ENCODE measurements at places on chromosomes 5 and 9.

GRCh38 chr5:108326982-108327381 is 54.9 kb downstream of the FBXL17 start:
- no peak for DNase-seq

- no peak for DNase-seq
Observed at GRCh38 chr9:87245271-87245670, 252.4 kb upstream of the DAPK1 start.

DNA sequence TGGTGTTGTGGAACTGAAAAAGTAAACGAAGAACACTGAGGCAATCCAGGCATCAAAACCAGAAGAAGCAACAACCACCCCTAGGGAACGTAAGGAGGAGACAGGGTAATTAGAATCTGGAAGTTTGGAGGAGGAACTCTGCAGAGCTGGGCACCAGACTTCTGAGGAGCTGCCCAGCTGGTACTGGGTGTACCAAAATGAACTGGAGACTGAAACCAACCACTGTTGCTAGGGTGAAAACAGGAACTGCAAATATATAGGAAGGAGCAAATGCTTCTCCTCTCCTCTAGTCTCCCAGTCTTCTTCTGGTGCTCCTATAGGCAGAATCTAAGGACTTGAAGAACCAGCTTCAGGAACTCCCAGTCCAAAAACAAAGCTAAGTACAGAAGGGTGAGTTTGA is 189.8 kb downstream of the ELAVL2 start:
- no peak for DNase-seq

- no peak for DNase-seq
Observed at GRCh38 chr9:98187926-98188325, 4.5 kb downstream of the CORO2A start.

GRCh38 chr5:91383956-91384300 is 811 bp upstream of the ARRDC3 start:
- DNase-seq, result no peak

DNA sequence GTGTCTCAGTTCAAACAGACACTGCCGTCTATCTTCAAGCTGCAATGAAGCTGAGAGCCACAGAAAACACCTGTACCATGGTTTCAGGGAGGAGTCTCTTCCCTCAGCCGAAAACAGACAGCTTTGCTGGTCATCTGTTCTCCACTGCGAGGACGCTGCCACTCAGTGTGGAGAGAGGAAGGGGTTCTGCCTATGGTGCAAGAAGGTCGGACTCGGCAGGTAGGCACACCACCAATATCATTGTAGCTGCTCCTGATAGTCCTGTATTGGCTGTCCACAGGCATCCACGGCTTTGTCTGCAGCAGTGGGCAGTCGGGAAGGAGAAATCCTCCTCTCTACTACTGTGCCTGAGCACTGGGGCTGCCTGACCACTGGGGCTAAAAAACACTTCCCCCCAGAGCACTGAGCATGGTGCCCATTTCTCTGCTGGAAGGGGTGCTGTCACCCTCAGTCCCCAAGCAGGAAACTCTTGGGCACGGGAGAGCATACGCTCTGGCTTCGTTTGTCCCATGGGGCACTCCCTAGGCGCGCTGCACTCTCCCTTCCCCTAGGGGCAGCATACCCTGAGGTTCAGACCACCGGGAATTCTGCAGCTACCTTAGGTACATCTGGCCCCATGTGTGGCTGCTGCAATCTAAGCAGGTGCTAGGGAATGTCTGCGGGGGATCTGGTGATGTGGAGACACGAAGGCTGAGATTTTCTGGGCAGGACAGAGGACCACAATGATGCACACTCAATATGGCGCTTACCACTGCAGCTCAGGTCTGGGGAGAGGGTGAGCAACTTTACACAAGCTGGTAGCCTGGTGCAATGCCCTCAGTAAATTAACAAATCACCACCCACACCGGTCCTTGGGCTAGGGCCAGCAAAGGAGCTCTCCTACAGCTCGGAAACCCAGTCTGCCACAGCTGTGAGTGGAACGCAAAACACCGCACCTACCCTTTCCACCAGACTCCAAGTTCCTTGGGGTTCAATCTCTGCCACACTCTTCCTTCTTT is 880.9 kb upstream of the SEMA6A start:
- no peak for DNase-seq

- DNase-seq, result no peak
Observed at GRCh38 chr9:88749420-88749819, 214.4 kb downstream of the NXNL2 start.

GRCh38 chr9:38018958-38019602 is 49.9 kb downstream of the SHB start:
- DNase-seq, result no peak

DNA sequence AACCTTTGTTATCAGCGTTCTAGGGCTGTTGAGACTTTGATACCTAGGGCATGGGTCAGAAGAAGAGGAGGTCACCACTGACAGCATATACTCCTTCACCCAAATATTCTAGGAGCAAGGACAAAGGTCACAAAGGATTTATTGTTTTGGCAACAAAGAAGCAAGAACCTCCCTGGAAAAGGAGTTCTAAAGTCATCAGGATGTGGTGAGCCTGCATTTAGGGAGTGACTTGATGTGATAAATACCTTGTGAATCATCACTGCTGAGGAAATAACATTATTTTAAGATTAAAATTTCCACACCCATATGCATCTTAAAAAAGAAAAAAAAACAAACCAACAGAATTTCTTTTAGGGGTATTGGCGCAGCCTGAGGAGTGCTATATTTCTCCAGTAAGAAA is 13.9 kb downstream of the IFNA1 start:
- no peak for DNase-seq

- peak; percentile 16 for DNase-seq
Observed at GRCh38 chr9:129929496-129930125, 94.4 kb downstream of the USP20 start.

GRCh38 chr5:7902201-7902600 is 33.3 kb downstream of the MTRR start:
- no peak for DNase-seq

GRCh38 chr5:159797261-159797970 is 118.9 kb upstream of the ADRA1B start:
- no peak for DNase-seq

GRCh38 chr5:169805937-169806700 is 169.0 kb downstream of the DOCK2 start:
- DNase-seq, result no peak

DNA sequence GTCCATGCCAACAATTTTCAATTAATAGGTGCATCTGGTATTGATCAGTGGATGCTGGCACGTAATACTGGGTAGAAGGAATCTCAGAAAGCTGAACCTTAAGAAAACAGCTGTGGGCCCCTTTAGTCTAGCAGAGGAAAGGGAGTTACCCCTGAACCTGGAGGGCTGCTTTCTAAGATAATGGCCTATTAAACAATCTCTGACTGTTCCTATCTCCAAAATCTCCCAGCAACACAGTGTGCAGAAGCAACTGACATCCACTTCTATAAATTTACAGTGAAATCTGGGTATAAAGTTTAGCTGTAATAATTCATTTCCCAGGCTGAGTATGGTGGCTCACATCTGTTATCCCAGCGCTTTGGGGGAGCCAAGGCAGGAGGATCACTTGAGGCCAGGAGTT is 198.8 kb downstream of the MAPKAP1 start:
- DNase-seq, result no peak

DNA sequence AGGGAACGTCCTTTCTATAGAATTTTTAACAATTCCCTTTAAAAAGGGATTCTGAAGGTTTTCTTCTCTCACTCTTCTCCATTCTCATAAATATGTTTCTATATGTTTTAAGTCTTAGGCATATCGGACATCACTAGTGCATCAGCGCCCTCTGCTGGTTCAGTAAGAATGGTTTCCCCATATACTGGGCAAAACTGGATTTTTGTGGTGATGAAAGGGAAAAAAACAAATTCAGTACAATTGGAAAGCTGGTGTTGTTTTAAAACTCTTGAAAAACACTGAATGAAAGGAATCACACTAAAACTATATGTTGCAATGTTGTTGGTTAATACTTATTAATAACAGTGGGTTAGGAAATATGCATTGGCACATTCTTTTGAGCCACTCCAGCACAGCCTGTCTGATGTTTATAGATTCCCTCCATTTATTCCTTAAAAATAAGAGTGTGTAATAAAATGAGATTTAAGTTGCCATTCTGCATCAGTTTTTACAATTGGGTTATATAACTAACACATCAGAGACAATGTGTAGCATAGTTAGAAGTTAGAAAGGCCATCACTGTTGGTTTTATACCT is 15.8 kb downstream of the CWC27 start:
- DNase-seq, result peak; percentile 53

DNA sequence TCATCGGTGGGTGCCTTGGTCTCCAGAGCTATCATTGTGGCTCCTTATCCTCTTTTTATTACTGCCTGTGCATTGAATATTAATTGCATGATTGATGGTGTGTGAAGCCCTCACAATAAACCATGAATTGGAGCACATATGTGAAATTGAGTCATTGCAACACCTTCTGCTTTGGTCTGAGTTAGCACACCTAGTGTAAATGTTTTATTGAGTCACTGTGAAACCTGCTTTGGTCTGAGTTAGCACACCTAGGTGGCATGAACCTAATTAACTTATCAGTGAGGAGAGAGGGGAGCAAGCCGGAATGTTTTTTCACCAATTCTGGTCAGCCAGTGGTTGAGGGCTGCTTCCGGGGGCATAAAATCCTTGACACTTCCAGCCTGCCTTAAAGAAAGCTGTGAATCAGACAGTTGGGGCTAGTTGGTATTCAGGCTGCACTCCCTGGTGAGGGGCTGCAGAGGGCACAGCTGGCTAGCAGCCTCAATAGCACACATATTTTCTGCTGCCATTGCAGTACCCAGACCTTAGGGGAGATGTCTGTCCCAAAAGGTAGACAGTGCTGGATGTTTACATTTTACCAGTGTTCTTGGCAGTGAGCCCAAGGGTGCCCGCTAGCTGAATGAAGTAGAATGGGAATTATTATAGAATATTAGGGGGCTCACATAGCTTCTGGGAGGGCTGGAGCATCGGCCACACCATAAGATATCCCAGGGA is 76.5 kb upstream of the GOLM1 start:
- no peak for DNase-seq

DNA sequence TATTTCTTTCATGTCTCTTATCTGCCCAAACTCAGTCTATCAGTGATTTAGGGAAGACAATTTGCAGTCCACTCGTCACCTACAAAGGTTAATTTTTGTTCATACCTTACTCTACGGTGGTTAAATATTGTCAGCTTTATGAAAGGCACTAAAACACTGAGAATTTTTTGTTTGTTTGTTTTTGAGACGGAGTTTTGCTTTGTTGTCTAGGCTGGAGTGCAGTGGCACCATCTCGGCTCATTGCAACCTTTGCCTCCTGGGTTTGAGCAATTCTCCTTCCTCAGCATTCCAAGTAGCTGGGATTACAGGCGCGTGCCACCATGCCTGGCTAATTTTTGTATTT is 26.4 kb upstream of the TXN start:
- DNase-seq, result no peak

- no peak for DNase-seq
Observed at GRCh38 chr9:129988607-129989361, 54.2 kb downstream of the FNBP1 start.

GRCh38 chr9:7988644-7989280 is 189.2 kb upstream of the DMAC1 start:
- no peak for DNase-seq

- no peak for DNase-seq
Observed at GRCh38 chr5:154686490-154686889, 68.7 kb upstream of the LARP1 start.

DNA sequence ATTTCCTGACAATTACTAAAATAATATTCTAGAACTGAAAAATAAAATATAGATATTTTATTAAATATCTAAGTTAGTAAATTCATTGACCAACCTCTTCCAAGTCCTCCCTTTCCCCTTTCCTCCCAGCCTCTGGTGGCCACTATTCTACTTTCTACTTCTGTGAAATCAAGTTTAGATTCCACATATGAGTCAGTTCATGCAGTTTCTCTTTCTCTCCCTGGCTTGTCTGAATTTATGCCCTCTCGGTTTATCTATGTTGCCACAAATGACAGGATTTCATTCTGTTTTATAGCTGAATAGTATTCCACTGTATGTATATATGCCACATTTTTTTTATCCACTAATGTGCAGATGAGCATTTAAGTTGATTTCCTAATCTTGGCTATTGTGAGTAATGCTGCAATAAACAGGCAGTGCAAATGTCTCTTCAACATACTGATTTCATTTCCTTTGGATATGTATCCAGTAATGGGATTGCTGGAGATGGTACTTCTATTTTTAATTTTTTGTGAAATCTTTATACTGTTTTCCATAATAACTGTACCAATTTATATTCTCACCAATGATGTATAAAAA is 52.3 kb downstream of the WDR36 start:
- DNase-seq, result no peak

- no peak for DNase-seq
Observed at GRCh38 chr9:125969868-125970267, 222.7 kb downstream of the PBX3 start.

GRCh38 chr5:130287438-130287837 is 383.2 kb downstream of the CHSY3 start:
- DNase-seq, result no peak

GRCh38 chr9:91727316-91727861 is 222.6 kb downstream of the ROR2 start:
- DNase-seq, result peak; percentile 41

- DNase-seq, result no peak
Observed at GRCh38 chr5:107639990-107640389, 30.7 kb downstream of the EFNA5 start.

DNA sequence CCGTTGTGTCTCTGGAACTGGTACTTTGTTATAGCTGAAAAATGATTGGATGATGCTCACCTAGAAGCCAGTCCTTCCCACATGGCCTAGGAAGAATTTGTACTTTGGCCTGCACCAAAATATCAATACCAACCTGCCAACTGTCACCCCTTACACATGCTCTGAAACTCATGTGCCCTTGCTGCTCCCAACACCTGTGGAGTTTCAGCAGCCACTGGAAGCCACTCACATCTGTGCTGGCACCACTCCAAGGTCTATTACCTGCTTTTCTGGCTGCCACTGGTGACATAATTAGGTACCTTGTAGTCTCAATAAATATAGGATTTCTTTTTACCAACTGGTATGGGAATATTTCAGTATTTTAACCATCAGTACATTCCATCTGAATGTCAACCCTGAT is 363.6 kb downstream of the SH3GL2 start:
- no peak for DNase-seq

DNA sequence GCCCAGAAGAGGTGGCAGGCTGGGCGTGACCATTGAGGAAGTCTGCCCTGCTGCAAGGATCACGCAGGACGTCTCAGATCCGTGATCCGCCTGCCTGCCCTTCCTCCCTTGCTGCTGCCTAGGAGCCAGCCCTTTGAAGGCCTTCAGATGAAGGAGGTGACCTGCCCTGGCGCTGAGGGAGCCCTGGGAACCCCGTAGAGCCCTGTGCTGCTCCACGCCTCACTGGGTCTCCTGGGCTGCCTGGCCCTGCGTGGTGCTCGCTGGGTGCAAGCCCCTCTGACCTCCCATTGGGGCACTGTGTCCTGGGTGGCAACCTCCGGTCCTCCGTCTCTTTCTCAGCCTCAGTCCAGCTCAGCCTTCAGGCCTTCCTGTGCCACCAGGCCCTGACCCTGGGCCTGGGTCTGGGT is 295.3 kb upstream of the IRX4 start:
- no peak for DNase-seq

DNA sequence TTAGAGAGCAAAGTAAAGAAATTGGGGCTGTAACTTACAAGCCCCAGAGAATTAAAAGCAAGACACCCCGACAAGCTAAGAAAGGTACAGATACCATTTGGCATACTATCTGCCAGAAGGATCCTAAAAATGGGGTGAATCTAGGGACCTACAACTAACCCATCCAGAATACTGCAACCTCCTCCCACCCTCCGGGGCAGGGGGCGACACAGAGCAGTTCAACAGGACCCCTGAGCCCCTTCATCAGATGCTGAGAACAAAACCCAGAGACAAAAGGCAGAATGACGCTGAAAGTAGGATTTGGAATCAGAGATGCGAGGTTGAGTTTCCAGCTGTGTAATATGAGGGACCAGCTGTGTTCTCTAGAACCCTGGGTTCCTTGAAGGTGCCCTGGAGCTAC is 71.2 kb downstream of the EPB41L4B start:
- no peak for DNase-seq

Measured in activated T-cell treated with anti-CD3 and anti-CD28 coated beads, Interleukin-2, amount 50 U/mL, for 24 hours (primary cell).